ENCODE measurements at places on chromosomes 5 and 9.

DNA sequence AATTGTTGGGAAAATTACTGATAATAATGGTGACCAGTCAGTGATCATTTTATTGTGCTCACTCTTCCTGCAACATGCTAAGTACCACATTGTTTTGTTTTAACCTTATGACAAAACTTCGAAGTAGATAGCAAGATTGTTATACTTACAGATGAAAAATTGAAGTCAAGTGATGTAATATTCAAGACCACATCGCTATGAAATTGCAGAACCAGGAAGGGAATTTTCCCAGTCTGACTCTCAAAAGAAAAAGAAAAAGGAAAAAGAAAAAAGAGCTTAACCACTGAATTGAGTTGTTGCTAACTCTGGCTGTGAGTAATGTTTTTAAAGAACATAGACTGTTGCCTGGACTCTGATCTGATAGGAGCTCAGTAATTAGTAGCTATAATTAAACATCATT, 170.6 kb upstream of the HAPLN1 start:
- DNase-seq: no peak

- no peak for DNase-seq
Measured at GRCh38 chr5:72505016-72505415, 2.2 kb downstream of the ZNF366 start.

GRCh38 chr9:10204276-10204675, 408.5 kb downstream of the PTPRD start:
- DNase-seq: no peak

DNA sequence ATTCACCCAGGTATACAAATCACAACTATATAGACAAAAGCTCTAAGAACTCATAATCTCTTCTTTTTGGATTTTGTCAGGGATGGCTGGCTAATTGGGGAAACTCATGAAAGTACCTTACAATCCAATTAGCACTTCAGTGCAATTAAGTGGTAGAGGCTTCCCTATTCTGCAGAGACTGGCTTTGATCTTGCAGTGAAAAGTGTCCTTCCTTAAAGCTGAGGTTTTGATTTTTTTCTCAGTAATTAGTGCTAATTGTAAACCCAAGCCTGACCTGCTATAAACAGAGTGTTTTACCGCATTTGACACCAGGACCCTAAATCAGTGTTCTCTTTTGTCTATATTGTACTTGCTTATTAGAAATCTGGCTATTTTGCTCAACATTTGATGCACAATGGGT, 294.0 kb upstream of the EFNA5 start:
- DNase-seq: no peak

DNA sequence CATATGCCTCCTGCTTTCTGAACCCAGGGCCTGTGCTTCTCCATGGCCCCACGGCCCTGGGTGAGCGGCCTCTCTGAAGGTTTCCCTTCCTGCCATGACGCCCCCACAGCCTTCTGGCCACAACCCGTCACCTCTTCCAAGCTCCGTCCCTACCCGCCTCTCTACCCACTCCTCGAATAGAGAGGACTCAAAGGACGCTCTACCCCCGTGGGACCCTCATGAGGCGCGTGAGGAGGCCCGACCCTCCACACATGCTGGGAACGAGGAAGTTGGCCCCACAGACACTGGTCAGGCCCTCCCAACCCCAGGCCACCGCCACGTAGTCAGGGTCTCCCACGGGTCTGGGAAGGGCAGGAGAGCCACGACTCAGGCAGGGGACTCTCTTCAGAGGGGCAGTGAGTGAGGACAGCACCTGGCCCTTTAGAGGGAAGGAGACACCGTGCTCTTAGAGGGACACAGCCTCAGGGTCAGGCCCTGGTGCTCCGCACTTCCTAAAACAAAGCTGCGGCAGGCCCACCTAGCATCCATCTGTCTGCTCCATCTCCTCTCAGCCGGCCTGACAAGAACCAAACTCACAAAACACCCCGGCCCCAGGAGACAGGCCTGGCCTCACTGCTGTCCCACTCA, 5.3 kb downstream of the BRD3 start:
- DNase-seq: no peak

DNA sequence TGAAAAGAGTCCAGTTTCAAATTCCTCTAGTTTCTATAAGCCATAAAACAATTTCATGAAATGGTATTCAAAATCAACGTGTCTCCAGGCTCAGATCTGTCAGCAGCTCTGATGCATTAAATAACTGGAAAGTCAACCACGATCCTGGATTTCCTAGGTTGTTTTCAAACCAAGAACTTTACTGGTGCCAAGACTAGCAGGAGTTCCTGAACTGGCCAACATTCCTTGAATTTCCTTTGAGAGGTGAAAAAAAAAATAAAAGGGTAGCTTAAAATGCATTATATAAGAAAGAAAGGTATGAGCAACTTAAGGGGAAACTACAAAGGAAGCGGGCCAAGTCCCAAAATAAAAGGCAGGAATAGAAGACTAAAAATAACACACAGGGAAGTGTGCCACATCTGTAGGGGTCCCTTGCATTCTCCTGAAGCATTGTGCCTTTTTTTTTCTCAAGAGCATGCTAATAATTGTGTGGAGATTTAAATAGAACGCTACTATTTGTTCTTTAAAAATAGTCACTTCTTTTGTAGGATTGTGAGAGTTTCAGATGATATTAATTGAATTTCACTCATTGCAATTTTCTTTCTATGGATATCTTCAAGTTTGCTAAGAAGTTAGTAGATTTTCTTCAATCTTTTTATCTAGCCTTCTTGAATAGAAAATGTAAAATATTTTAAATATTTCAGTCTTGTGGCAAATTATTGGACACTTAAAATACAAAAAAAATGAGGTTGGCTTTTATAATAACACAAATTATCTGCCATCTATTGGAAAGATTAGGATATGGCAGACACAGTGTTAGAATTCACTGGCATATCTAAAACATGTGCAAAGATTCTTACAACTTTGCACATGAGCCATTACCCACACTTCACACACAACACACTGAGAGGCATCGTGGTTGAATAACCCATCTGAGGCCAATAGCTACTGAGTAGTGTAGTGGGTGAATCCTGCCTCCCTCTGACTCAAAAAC, 15.3 kb downstream of the ESM1 start:
- DNase-seq: no peak

DNA sequence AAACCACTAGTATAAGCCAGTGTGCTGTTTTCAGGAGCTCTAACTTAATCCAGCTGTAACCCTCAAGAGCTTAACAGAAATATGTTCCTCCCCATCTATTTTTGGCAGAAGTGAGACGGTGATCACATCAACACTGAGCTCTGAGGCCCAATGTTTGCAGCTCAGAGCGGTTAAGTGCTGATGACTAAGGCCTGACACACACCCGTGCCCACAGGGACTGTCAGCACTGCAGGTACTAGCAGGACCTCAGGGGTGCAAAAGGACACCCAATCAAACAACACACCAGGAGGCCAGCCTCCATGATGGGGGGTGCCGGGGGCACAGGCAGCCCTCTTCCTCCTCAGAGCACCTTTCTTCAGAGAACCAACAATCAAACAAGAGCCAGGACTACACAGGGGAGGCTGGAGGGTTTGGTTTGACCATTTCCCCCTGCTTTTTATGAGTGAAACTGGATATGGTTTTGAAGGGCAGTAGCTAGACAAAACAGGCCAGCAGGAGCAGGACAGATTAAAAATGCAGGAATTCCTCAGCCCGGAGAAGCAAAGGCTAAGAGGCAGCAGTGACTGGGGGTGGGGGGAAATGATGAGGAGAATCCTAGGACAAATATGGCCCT, 61.3 kb downstream of the RAPGEF1 start:
- peak; percentile 99 for DNase-seq

DNA sequence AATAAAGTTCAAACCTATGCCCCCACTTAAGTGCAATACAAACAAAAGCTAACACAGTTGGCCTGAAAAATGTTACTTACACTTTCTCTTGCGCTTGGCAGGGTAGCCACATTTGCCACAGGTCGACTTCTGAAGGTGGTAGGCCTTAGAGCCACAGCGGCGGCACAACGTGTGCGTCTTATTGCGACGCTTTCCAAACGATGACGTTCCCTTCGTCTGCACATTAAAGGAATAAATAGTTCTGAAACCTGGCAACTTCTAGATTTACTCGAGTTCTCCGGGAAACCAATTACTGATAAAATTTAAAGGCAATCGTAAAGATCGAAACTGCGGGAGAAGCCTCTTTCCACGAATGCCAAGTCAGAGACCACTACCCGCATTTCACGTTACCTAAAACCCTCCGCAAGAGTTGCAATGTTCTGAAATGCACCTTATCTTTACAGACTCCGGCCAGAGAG, 602 bp downstream of the RPL37 start:
- peak; percentile 36 for DNase-seq

DNA sequence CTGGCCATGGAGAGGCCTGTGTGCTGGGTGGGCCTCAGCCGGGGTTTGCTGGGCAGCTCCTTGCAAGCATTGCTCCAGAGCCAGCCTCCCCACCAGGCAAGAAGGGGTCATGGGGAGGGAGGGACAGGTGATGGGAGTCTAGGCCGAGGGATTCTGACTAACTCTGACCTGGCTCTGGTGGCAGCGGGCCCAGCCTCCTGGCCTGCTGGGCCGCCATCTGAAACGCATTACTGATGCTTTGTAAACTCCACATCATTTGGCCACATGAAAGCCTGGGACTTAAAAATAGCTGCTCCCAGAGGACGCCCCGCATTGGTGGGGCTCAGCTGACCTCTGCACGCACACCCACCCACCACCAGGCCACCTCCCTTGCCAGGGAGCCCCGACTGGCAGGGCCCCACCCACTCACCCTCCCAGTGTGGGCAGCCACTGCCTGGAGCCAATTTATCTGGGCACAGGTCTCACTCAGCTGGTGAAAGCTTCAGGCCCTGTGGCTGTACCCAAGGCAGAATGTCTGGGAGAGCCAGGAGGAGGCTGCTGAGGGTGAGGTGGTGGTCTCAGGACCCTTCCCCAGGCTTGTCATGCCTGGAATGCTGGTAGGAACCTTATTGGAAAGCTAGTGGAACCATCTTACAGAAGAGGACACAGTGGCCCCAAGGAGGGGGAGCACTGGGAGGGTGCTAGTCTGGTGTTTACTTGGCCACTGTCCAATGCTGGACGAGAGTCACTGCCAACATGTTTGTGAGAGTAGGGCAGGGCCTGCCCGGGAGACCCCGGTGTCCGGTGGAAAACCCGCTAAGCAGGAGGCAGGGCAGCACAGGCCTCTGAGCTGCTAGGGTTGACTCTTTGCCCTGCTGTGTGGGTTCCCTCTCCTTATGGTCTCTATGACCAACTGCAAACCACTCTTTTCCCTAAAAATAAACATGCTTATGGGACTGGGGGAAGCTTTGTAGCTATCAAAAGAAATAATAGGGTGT, 10.8 kb downstream of the TCF7 start:
- DNase-seq: peak; percentile 99

GRCh38 chr9:95313010-95313498, 4.5 kb downstream of the FANCC start:
- DNase-seq: peak; percentile 68

GRCh38 chr9:34457266-34458012, 931 bp downstream of the FAM219A start:
- DNase-seq: peak; percentile 73

- DNase-seq: peak; percentile 24
Measured at GRCh38 chr9:35028341-35028740, 38.8 kb downstream of the DNAJB5 start.

DNA sequence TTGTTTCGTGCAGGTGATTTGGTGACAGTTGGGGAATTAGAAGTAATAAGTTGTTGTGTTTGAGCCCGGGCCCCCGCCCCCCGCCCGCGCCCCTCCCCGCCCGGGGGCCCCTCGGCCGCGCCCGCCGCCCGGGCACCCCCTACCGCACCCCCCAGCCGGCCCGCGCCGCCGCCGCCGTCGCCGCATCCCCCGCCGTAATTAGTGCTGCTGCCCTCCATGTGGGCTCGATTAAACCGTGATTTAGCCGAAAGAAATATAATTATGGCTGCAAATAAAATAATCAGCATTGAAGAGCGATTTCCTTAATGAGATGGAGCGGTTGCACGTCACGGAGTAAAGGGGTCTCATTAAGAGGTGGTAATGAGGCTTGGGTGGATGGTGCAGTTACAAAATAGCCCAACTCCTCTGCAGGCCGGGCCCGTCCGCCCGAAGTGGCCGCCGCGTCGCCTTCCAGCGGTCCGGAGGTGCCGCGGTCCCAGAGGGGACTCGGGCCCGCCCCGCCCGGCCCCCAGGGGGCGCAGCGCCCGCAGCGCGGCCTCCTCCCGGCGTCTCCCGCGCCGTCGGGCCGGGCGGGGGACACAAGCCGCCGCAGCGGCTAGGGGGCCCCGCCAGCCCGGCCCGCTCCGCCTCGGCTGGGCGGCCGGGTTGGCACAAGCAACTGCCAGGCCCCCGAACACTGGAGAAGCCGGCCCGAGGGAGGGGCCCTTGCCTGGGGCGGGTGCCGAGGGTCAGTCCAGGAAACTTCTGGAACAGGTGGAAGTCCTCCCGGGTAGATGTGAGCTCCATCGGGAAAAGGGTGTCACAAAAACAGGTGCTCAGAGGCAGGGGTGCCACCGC, 6.9 kb upstream of the OTP start:
- no peak for DNase-seq

DNA sequence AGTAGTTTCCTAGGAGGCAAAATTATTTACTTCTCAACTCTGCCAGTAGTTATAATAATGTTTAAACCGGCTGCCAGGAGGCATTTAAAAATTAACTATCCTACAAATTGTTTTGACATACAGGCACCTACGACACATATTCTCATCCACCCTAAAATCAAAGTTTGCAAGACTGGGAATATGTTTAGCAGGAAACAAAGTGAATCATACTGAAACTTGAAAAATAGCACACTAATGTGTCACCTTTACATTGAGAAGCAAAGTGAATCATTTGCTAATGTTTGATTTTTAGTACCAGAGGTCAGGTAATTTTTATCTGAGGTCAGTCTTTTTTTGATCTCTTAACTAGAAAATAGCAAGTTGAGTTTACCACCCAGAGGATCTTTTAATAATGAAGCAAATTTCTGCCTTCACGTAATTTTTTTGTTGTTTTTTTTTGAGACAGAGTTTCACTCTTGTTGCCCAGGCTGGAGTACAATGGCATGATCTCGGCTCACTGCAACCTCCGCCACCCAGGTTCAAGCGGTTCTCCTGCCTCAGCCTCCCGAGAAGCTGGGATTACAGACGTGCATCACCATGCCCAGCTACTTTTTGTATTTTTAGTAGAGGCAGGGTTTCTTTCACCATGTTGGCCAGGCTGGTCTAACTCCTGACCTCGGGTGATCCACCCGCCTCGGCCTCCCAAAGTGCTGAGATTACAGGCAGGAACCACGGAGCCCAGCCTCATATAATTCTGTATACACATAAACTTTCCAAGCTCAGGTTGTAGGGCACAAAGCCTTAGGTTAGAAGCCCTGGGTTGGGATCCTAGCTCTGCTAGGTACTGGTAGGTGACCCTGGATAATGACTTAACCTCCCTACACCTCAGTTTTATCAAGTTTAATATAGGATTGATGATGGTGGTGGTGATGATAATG, 124.3 kb downstream of the UGCG start:
- peak; percentile 89 for DNase-seq

DNA sequence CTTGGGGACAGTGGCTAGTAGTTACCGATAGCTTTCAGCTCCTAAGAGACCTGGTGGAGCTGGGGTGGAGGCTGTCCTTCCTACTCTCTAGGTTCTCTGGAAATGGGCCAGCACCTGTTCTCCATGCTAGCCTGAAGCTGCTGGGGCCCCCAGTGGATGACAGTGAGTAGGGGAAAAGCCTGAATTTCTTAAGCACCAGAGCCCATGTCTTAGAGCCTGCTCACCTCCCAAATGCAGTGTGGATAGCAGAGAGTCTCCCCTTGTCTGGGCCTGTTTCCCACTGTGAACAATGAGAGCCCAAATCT, 105.8 kb downstream of the DAB2IP start:
- no peak for DNase-seq
